Fibroblast of lung (primary cell): ENCODE measurements at places on chromosomes 2 and 18. TPM values are rescaled to one million over a fixed set of nuclear protein-coding genes. Genes with fewer than 3 reads are reported as not detected.

TMEM247 gene
- total RNA-seq = not detected in 2 replicates

TDRD15 gene
- not detected in 2 replicates for total RNA-seq

DUSP2 gene
- 0.33 and 1.0 TPM in 2 replicates for total RNA-seq

CHRND gene
- not detected in 2 replicates for total RNA-seq

IL1B gene
- 0.26 TPM in 1 of 2 replicates, not detected in the other for total RNA-seq

ATOH8 gene
- total RNA-seq = 19.0 and 19.2 TPM in 2 replicates

CABYR gene
- total RNA-seq = 5.6 and 14.0 TPM in 2 replicates

CRYGC gene
- not detected in 2 replicates for total RNA-seq

ABCA12 gene
- under 0.01 TPM in 2 replicates for total RNA-seq

REEP1 gene
- total RNA-seq = not detected in 2 replicates
